ENCODE measurements at places on chromosomes 5 and 9. TPM values are rescaled to one million over a fixed set of nuclear protein-coding genes. Genes with fewer than 3 reads are reported as not detected.

The TPPP gene
- total RNA-seq: 0.92 TPM

The CFAP90 gene
- 0.33 TPM for total RNA-seq

The CDH9 gene
- 0.90 TPM for total RNA-seq

The SLCO6A1 gene
- not detected for total RNA-seq

The PDZD2 gene
- total RNA-seq: 3.6 TPM

The PDGFRB gene
- total RNA-seq: 0.48 TPM

The ATG12 gene
- total RNA-seq: 53.9 TPM

- DNase-seq: no peak
These were observed 44.1 kb downstream of the DCP2 start for GRCh38 chr5:113020461-113021273.

- no peak for DNase-seq
These were observed 555.0 kb downstream of the RAB3C start for GRCh38 chr5:59137846-59138245.

DNA sequence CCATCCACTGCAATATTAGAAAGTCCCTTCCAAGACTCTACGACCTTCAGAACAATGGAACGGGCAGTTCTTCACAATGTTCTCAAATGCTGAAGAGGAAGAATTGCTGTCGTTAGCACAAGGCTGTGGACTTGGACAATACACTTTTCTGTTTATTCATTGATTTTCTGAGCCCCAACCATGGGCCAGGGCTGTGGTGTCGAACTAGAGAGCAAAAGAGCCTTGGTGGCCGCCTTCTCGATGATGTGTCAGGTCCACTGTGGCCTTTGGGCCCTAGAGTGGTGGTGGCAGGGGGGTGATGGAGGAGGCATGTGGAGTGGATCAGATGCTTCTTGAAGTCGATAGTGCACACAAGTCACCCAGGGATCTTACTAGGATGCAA, 18.5 kb upstream of the KIF12 start:
- DNase-seq: peak; percentile 20

- no peak for DNase-seq
These were observed 126.9 kb upstream of the FOXD4L5 start for GRCh38 chr9:65411901-65412300.

- DNase-seq: peak; percentile 23
These were observed 32.8 kb upstream of the NMUR2 start for GRCh38 chr5:152437866-152438265.

GRCh38 chr5:91129748-91130147, 253.4 kb downstream of the ARRDC3 start:
- no peak for DNase-seq

GRCh38 chr9:87327575-87328125, 170.0 kb upstream of the DAPK1 start:
- DNase-seq: no peak

GRCh38 chr9:6007058-6007769, 8.2 kb downstream of the RANBP6 start:
- peak; percentile 88 for DNase-seq

GRCh38 chr5:180085837-180086236, 14.3 kb upstream of the RNF130 start:
- DNase-seq: no peak

DNA sequence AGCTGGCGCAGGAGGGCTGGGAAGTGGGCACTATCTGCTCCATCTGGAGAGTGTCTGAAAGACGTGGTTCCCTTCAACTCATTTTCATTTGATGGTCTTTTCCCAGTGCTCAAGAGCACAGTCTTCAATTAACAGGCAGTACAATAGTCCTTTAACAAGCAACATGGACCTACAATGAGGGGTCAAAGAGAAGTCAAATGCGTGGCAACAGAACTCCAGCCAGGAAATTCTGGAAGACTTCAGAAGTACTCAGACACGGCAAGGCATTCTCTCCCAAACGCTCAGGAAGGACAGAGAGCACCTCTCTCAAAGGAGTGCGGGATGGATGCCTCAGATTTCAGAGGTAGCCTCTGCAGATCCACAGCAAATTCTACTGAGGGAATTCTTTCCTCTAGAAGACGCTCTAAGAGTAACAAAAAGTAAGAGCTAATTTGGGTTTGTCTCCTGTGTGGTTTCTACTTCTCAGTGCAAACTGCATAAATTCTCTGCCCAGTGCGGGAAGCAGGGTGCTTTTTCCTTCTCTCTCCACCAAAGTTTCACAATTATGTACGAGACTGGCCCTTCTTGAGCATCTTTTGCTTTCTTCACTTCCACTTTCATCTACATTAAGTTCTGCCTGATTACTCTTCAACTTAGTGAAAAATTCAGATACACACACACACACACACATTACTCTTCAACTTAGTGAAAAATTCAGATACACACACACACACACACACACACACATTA, 56.4 kb downstream of the LHFPL2 start:
- no peak for DNase-seq

DNA sequence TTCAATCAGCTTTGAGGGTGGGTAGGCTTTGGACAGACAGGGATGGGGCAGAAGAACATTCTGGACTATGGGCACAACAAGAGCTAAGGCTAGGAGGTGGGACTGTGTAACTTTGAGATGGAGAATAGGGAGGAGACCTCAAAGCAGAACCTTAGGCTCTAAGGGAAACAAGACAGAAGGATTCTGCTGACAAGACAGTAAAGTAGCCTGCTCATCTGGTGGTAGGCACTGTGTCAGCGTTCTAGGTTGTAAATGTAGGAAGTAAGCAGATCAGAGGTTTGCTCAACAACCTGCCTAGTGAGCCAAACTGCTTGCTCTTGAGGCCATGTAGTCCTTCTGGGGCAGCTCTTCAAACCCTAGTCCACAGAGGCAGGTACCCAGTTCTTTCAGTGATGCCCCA, 15.0 kb upstream of the IL12B start:
- no peak for DNase-seq

GRCh38 chr5:17893026-17893635, 258.9 kb downstream of the TAF11L14 start:
- no peak for DNase-seq

GRCh38 chr5:174708476-174709207, 15.7 kb upstream of the MSX2 start:
- no peak for DNase-seq

GRCh38 chr5:154138701-154139100, 51.8 kb upstream of the GALNT10 start:
- no peak for DNase-seq

DNA sequence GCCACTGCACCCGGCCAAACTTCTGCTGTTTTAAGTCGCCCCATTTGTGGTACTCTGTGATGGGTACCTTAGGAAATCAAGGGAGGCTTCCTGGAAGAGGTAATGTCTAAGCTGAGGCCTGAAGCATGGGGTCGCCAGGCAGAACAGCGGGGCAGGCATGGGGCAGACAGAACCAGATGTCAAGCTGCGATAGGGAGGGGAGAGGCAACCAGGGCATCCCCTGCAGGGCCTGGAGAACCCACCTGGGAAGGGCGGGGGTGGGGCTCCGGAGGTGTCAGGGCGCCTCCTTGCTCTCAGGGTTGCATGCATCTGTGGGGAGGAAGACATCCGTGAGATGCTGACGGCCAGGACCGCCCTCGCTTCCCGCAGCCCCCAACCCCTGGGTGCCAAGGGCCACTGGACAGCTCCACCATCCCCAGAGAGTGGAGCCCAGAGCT, 2.8 kb downstream of the LCN15 start:
- peak; percentile 60 for DNase-seq

- DNase-seq: peak; percentile 82
These were observed 2.9 kb downstream of the HTR1A start for GRCh38 chr5:63959177-63959982.

GRCh38 chr5:108382784-108383330, 959 bp upstream of the FBXL17 start:
- no peak for DNase-seq

- no peak for DNase-seq
These were observed 82.8 kb upstream of the TAS2R1 start for GRCh38 chr5:9712911-9713310.

- no peak for DNase-seq
These were observed 38.0 kb downstream of the CDO1 start for GRCh38 chr5:115778417-115778816.

GRCh38 chr9:13728917-13729811, 449.7 kb upstream of the MPDZ start:
- no peak for DNase-seq

All from H7 (cell line).